ENCODE measurements at places on chromosomes 3 and 15. TPM values are rescaled to one million over a fixed set of nuclear protein-coding genes. Genes with fewer than 3 reads are reported as not detected.

Gene SLC24A5
- 0.30 TPM for polyA plus RNA-seq

Gene GCSAM
- polyA plus RNA-seq, result 1.3 TPM

Gene ZBED2
- 0.42 TPM for polyA plus RNA-seq

Gene SPESP1
- 5.6 TPM for polyA plus RNA-seq

Gene NOX5
- polyA plus RNA-seq, result 0.30 TPM

Gene DNAH1
- polyA plus RNA-seq, result 6.7 TPM

Data from left renal cortex interstitium (tissue), 4 donors.